Stimulated activated CD8-positive, alpha-beta memory T cell treated with anti-CD3 and anti-CD28 coated beads, Interleukin-2, amount 100 ng/mL, for 1 hour (primary cell): ENCODE measurements at places on chromosomes 12 and 14.

GRCh38 chr14:102957222-102957621 lies 34.8 kb downstream of the AMN start:
- no peak for DNase-seq

DNA sequence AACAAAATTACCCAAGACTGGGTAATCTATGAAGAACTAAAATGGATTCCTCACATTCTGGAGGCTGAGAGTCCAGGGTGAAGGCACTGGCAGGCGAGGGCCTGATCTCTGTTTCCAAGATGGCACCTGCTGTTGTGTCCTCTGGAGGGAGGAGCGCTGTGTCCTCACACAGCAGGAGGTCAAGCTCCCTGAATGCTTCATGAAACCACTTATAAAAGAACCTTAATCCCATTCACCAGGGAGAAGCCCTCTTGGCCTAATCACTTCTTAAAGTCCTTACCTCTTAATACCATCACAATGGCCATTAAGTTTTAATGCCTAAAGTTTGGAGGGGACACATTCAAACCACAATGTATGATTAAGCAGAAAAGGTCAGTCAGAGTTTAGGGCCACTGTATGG lies 172.4 kb downstream of the EMP1 start:
- DNase-seq = no peak

DNA sequence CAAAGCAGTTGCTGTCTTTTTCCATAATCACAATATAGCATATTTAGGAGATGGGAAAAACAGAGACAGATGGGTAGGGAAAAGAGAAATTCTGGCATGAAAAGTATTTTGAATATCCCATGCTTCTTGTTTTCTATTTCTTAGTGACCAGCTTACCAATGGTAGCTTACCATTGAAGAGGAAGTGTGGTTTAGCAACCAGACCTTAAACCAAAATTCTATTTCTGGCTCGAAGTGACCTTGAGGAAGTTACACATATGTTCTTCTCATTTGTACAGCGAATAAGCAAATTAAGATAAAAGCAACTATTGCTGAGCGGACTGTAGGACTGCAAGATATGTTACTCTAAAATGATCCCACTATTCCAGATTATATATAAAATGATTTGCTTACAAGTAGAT lies 82.9 kb downstream of the FGD4 start:
- DNase-seq = no peak

DNA sequence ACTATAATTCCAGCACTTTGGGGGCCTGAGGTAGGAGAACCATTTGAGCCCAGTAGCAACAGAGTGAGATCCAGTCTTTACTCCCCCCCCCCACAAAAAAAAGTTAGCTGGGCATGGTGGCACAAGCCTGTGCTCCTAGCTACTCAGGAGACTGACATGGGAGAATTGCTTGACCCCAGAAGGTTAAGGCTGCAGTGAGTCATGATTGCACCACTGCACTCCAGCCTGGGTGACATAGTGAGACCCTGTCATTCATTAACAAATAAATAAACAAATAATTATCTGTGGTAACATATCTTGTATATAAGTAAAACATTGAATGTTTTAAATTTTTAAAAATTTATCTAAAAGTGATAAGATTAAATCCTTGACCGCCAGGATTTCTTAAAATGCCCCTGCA lies 4.8 kb downstream of the ENTPD5 start:
- DNase-seq = no peak

GRCh38 chr12:127485528-127485927 lies 781.4 kb upstream of the TMEM132C start:
- DNase-seq = no peak

DNA sequence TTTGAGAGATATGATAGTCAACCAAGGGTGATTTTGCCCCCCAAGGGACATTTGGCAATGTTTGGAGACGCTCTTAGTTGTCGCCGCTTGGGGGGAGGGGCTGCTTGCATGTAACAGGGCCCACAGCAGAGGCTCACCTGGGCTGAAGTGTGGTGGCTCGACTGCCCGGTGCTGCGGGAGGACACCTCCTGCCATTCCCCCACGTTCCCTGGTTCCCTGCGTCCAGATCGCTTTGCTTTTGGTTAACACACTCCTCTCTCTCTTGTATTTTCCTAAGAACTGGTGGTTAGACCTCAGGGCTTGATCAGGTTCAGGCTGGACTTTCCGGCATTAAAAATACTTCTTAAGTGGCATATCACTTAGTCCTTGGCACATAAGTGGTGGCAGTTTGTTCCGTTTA lies 18.9 kb downstream of the PPP2R5C start:
- DNase-seq = no peak

- no peak for DNase-seq
Measured at GRCh38 chr14:31268216-31268615, 60.6 kb upstream of the HECTD1 start.
